ENCODE measurements at places on chromosomes 3 and 15. TPM values are rescaled to one million over a fixed set of nuclear protein-coding genes. Genes with fewer than 3 reads are reported as not detected.
A peak's percentile ranks its signal among the peaks of the same experiment; 100 is the strongest.

DNA sequence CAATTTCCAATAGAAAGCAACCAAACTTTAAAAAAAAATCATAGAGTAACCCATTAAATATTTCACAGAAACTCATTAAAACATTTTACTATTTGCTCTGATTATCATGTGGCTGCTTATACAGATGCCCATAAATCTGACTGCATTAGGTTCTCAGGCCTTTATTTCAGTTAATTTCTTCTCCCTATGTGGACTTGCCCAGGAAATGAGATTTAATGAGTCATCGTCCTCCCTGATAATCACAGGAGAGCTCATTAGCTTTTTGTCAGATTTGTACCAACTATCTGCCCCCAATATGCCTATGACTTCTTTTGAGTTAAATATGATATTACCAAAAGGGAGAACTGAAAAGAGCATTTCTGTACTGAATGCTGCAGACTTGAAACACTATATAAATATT lies 168.0 kb downstream of the FOXB1 start:
- H3K27me3 ChIP-seq = no peaks in the 10 kb centered on the region
- DNase-seq = no peak
- H3K27ac ChIP-seq = no peak overlapping the region
- H3K36me3 ChIP-seq = no peaks in the 10 kb centered on the region
- H3K4me1 ChIP-seq = no peaks in the 10 kb centered on the region

- no peaks in the 10 kb centered on the region for H3K36me3 ChIP-seq
- H3K4me3 ChIP-seq = no peak overlapping the region
- H3K4me1 ChIP-seq = peaks cover 44% of the 10 kb centered on the region
- DNase-seq = no peak
Measured at GRCh38 chr15:66760968-66761725, 59.1 kb downstream of the SMAD6 start.

GRCh38 chr3:182182531-182182968 lies 470.8 kb downstream of the SOX2 start:
- no peaks in the 10 kb centered on the region for H3K36me3 ChIP-seq
- no peaks in the 10 kb centered on the region for H3K27me3 ChIP-seq
- no peak for DNase-seq
- H3K4me1 ChIP-seq = no peaks in the 10 kb centered on the region

GRCh38 chr15:58269455-58270414 lies 131.6 kb downstream of the AQP9 start:
- H3K36me3 ChIP-seq = no peaks in the 10 kb centered on the region
- no peak overlapping the region for H3K27ac ChIP-seq
- no peak for DNase-seq

DNA sequence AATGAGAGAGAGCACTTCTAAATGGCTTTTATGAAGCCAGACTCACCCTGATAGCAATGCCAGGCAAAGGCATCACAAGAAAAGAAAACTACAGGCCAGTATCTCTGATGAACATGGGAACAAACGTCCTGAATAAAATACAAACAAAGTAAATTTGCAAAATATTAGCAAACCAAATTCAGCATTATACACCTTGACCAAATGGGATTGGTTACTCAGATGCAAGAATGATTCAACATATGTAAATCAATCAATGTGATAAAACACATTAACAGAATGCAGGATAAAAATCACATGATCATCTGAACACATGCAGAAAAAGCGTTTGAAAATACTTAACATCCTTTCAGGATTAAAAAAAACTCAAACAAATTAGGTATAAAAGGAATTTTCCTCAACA lies 494.9 kb upstream of the CCDC54 start:
- H3K36me3 ChIP-seq = no peaks in the 10 kb centered on the region
- H3K27me3 ChIP-seq = no peaks in the 10 kb centered on the region
- no peak overlapping the region for H3K27ac ChIP-seq
- H3K4me1 ChIP-seq = no peaks in the 10 kb centered on the region
- H3K4me3 ChIP-seq = no peak overlapping the region
- DNase-seq = no peak

DNA sequence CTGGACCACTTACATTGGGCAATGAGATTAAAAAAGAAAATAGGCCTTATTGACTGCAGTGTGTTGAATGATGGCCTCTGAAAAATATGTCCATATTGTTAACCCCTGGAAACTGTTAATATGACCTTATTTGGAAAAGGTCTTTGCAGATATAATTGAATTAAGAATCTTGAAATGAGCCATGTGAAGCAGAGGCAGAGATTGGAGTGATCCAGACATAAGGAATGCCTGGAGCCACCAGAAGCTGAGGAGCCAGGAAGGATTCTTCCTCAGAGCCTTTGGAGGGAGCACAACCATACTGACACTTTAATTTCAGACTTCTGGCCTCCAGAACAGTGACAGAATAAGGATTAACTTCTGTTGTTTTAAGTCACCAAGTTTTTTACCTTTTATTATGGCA lies 510.4 kb upstream of the AGTR1 start:
- no peaks in the 10 kb centered on the region for H3K27me3 ChIP-seq
- no peaks in the 10 kb centered on the region for H3K36me3 ChIP-seq
- H3K4me3 ChIP-seq = no peak overlapping the region
- no peaks in the 10 kb centered on the region for H3K4me1 ChIP-seq
- DNase-seq = no peak

- no peaks in the 10 kb centered on the region for H3K27me3 ChIP-seq
- DNase-seq = no peak
- H3K4me1 ChIP-seq = no peaks in the 10 kb centered on the region
- no peak overlapping the region for H3K27ac ChIP-seq
- H3K4me3 ChIP-seq = no peak overlapping the region
- no peaks in the 10 kb centered on the region for H3K36me3 ChIP-seq
Measured at GRCh38 chr3:140316868-140317400, 360.9 kb upstream of the TRIM42 start.

GRCh38 chr3:174854987-174855386 lies 4.1 kb upstream of the NAALADL2 start:
- H3K4me1 ChIP-seq = no peaks in the 10 kb centered on the region
- no peak overlapping the region for H3K4me3 ChIP-seq
- no peaks in the 10 kb centered on the region for H3K36me3 ChIP-seq

DNA sequence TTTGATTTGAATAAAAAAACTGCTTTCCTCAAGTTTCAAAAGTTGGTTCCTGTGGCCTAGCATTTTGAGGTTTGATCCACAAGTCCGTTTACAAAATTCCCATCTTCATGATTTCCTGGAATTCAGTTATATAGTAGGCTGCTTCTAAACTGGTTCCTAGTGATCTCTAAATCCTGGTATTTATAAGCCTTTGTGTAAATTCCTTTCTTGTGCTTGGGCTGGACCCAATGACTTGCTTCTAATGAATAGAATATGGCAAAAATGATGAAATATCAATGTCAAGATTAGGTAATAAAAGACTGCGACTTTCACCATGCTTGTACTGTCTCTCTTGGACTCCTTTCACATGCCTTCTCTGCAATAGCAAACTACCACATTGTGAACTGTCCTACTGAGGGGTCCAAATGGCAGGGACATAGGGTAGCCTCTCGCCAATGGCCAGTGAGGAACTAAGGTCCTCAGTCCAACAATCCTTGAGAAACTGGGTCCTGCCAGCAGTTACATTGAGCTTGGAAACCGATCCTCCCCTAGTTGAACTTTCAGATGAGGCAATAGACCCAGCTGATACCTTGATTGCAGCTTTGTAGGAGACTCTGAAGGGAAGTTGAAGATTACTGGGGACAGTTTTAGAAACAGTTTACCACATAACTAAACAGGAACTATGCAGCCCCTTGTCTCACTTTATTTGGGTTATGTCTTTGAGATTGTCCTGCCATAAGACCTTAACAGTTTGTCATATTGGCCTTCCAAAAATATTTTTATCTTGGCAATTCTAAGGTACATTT lies 303.9 kb upstream of the TBC1D5 start:
- no peaks in the 10 kb centered on the region for H3K4me1 ChIP-seq
- no peak for DNase-seq
- no peak overlapping the region for H3K27ac ChIP-seq
- H3K36me3 ChIP-seq = no peaks in the 10 kb centered on the region

GRCh38 chr3:116445990-116446389 lies 703 bp upstream of the LSAMP start:
- H3K4me3 ChIP-seq = no peak overlapping the region
- H3K4me1 ChIP-seq = no peaks in the 10 kb centered on the region
- no peak for DNase-seq
- H3K27ac ChIP-seq = no peak overlapping the region

GRCh38 chr3:134985864-134986715 lies 191.0 kb downstream of the EPHB1 start:
- H3K4me1 ChIP-seq = no peaks in the 10 kb centered on the region
- no peaks in the 10 kb centered on the region for H3K27me3 ChIP-seq
- H3K36me3 ChIP-seq = no peaks in the 10 kb centered on the region
- H3K27ac ChIP-seq = no peak overlapping the region

DNA sequence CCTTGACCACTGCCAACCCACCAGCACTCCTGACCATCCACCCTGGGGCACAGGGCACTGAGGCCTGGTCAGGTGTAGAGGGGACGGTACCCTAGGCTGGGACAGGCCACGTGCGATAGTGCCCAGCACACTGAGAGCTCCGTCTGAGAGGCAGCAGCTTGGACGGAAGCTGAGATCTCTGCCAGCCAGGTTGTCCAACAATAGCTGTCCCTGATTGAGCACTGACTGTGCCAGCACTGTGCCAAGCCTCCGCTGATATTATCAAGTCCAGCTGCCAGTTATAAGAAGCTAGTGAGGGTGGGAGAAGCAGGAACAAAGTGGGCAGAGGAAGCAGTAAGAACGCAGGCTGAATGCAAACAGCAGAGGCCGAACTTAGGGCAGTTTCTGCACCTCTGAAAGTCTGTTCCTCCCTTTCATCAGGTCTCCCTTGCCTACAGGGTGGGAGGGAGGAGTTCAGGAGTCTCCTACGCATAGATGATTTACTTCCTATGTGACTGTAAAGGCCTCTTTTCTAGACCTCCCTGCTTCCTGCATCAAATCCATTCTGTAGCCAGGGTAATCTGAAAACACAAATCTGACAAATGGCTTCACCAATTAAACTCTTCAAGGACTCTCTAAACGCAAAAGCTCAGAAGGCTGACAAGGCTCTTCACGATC lies 29.7 kb downstream of the MRPS11 start:
- H3K27me3 ChIP-seq = no peaks in the 10 kb centered on the region
- H3K4me1 ChIP-seq = no peaks in the 10 kb centered on the region
- H3K4me3 ChIP-seq = no peak overlapping the region
- H3K27ac ChIP-seq = no peak overlapping the region
- DNase-seq = no peak
- H3K36me3 ChIP-seq = no peaks in the 10 kb centered on the region

DNA sequence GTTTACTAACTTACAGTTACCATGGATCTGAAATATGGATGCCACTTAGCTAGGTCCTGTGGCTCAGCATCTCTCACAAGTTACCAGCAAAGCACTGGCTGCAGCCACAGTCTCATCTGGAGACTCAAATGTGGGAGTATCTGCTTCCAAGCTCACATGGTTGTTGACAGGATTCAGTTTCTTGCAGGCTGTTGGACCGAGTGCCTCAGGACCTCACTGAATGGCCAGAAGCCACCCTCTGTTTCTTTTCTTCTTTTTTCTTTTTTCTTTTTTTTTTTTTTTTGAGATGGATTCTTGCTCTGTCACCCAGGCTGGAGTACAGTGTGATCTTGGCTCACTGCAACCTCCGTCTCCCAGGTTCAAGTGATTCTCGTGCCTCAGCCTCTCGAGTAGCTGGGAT lies 20.1 kb upstream of the AMOTL2 start:
- no peak overlapping the region for H3K27ac ChIP-seq
- DNase-seq = no peak
- no peak overlapping the region for H3K4me3 ChIP-seq
- H3K4me1 ChIP-seq = no peaks in the 10 kb centered on the region

DNA sequence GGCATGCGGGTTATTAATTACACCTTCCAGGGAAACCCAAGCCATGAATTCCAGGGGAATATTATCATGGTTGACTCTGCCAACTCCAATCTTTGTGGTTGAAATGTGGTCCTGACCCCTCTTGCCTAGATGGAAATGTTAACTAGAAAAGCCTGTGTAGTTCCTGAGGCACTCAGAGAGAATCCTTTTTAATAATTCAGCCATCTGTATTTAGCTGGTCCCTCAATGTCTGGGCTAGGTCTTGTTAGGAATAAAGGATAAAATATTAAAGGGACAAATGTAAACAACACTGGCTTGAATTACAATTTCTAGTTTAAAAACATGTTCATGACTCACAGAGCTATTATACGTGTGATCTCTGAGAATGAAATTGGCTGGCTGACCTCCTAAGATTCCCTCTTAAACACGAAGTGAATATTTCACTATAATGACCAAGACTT lies 435.2 kb upstream of the SUCLG2 start:
- no peaks in the 10 kb centered on the region for H3K36me3 ChIP-seq
- no peak overlapping the region for H3K4me3 ChIP-seq
- H3K27me3 ChIP-seq = no peaks in the 10 kb centered on the region
- no peak for DNase-seq

DNA sequence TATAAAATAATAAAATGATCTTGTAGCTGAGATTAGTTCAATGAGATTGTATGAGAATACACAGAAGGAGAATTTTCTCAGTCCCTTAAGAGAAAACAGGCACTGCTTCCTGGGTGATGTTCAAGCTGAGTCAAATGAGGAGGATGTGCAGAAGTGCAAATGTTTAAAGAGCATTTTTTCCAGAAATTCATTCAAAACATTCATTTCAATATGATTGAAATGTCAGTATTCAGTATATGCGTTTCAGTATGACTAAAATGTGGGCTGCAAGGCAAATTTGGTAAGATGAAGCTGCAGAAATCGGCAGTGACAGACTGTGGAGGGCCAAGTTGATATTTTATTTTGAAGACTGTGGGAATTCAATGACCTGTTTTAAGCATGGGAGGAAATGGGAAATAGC lies 19.3 kb upstream of the PYDC2 start:
- H3K36me3 ChIP-seq = no peaks in the 10 kb centered on the region
- H3K27me3 ChIP-seq = no peaks in the 10 kb centered on the region
- no peaks in the 10 kb centered on the region for H3K4me1 ChIP-seq
- no peak overlapping the region for H3K27ac ChIP-seq

- H3K27ac ChIP-seq = peak overlapping the region; percentile 48
- no peak overlapping the region for H3K4me3 ChIP-seq
- no peaks in the 10 kb centered on the region for H3K36me3 ChIP-seq
- peaks cover 4% of the 10 kb centered on the region for H3K4me1 ChIP-seq
- no peaks in the 10 kb centered on the region for H3K27me3 ChIP-seq
Measured at GRCh38 chr15:47293466-47294162, 423.7 kb upstream of the SEMA6D start.

DNA sequence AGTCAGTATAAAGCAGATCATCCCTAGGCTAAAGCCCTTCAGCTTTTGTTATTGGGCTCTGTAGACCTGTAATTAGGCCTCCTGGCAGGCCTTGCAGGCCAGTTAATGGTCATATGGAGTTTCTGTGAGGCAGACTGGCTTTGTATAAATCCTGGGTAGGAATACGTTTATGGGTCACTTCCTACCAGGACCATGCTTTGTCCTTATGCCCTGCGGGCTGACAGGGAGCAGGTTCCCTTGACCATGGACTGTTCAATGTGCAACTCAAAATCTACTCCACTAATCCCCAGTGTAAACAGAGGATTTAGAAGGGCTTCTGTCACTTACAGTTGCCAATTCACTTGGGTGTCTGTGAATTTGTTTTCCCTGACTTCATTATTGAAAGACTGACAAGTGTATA lies 202.7 kb upstream of the MLF1 start:
- H3K36me3 ChIP-seq = no peaks in the 10 kb centered on the region
- no peak for DNase-seq
- H3K4me3 ChIP-seq = no peak overlapping the region
- no peaks in the 10 kb centered on the region for H3K4me1 ChIP-seq
- H3K27me3 ChIP-seq = no peaks in the 10 kb centered on the region

The ZKSCAN7 gene
- 7.8 TPM for polyA plus RNA-seq

The OR5H2 gene
- not detected for polyA plus RNA-seq

The RTP1 gene
- polyA plus RNA-seq = not detected

The CCDC71 gene
- 6.9 TPM for polyA plus RNA-seq

The RPP25 gene
- polyA plus RNA-seq = 17.3 TPM

The RASL12 gene
- 19.1 TPM for polyA plus RNA-seq

The FSTL1 gene
- 104 TPM for polyA plus RNA-seq

The PLA2G4E gene
- 0.02 TPM for polyA plus RNA-seq

The PPP2R3A gene
- 7.8 TPM for polyA plus RNA-seq

The MCTP2 gene
- 0.86 TPM for polyA plus RNA-seq

The FILIP1L gene
- 78.7 TPM for polyA plus RNA-seq

The NEK10 gene
- polyA plus RNA-seq = 0.41 TPM

The BNC1 gene
- 0.47 TPM for polyA plus RNA-seq

Data from ovary (tissue), 10 donors.